Body of pancreas (tissue), 4 donors: ENCODE measurements at places on chromosomes 1 and 21. TPM values are rescaled to one million over a fixed set of nuclear protein-coding genes. Genes with fewer than 3 reads are reported as not detected.

GRCh38 chr1:97137862-97138514, 416.4 kb downstream of the PTBP2 start:
- DNase-seq = peak; percentile 54

GRHL3 gene
- total RNA-seq = not detected

FOXJ3 gene
- 50.4 TPM for total RNA-seq

DNA sequence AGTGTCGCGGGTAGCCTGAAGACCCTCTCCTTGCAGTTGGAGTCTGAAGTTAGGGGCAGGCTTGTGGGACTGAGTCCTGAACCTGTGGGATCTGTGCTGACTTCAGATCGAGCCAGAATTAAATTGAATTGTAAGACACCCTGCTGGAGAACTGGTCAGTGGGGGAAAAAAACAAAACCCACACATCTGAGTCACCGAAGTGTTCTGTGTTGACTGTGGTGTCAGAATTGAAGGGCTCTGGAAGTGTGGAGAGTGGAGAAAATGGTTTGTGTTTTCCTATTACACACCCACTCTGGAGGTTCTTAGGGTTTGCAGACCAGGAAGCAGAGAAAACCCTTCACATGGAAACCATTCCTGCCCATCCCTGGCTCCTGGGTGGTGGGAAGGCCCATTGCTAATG, 209.5 kb upstream of the GALNT2 start:
- no peak for DNase-seq

YTHDF2 gene
- 20.2 TPM for total RNA-seq

- no peak for DNase-seq
These were observed 51.3 kb upstream of the KDM4A start for GRCh38 chr1:43598622-43599021.

PFKFB2 gene
- 9.3 TPM for total RNA-seq

GRCh38 chr1:224779536-224779935, 149.9 kb upstream of the DNAH14 start:
- DNase-seq = no peak

S100A5 gene
- not detected for total RNA-seq

DNA sequence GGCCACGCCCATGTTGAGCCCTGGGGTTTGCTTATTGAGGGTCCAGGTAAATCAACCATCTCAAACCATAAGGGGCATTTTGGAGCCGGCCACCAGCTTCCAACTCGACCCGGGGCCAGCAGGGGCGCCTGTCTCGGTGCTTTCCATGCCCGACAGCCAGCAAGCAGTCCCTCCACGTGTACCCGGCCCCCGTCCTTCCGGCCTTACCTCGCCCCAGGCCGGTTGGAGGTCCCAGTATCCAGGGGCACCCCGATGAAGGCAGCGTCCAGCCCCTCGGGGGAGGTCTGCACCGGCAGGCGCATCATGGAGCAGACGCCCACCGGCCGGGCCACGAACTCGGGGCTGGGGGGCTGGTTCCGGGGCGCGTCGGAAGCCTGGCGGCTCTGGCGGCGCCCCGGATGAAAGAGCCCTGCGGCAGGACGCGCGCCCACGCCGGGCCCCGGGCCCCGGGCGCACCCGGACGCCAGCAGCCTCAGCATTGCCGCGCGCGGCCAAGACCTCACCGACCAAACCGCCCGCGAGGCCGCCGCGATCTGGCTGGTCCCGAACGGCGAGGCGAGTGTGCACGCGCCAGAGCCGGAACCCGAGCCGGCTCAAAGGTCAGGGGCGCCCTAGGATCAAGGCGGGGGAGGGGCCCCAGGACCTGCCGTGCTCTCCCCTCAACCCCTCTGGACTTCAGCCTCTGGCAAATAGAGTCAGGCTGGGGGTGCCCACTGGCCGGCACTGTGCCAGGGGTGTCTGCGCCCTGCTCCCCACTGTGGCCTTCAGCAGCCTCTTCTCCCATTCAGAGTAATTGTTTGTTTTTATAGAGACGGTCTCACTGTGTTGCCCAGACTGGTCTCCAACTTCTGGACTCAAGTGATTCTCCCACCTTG, at the start of gene AGMAT:
TSS of gene AGMAT (minus strand) at position 563 of the 875 bp plus-strand sequence. CDS start at position 479, 84 bp downstream.
- DNase-seq = peak; percentile 62

GRCh38 chr1:55275151-55275748, 60.1 kb upstream of the USP24 start:
- DNase-seq = no peak

- DNase-seq = no peak
These were observed 252.8 kb upstream of the ADGRL2 start for GRCh38 chr1:81547912-81548303.

DNA sequence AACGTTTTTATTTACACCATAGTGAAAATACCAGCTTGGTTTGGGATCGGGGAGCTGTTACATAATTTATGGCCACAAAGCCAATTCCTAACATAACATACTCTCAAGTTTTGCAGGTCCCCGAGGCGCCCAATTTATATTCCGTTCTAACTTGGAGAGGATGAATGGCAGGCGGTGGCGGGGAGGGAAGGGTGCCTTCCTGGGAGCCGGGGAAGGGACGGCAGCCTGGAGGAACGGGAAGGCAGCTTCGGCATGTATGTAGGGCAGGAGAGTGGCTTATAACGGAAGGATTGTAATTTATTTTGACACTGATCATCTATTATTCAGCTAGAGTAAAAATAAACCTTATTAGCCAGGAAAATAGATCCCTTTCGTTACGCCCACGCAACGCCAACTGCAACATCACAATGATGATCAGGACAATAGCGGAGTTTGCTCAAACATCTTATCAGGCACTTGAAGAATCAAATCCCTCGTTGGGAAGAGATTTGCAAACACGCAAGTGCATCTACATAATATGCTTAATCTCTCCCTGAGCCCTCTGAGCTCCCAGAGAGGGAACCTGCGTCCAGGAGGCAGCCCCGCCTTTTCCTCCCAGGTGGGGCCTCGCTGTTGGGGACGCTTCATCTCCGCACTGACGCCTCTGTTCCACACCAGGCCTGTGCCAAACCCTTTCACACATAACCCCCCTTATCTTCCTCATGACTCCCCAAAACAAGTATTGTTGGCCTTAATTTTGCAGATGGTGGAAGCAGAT, 93.7 kb upstream of the C1orf174 start:
- DNase-seq = no peak

DNA sequence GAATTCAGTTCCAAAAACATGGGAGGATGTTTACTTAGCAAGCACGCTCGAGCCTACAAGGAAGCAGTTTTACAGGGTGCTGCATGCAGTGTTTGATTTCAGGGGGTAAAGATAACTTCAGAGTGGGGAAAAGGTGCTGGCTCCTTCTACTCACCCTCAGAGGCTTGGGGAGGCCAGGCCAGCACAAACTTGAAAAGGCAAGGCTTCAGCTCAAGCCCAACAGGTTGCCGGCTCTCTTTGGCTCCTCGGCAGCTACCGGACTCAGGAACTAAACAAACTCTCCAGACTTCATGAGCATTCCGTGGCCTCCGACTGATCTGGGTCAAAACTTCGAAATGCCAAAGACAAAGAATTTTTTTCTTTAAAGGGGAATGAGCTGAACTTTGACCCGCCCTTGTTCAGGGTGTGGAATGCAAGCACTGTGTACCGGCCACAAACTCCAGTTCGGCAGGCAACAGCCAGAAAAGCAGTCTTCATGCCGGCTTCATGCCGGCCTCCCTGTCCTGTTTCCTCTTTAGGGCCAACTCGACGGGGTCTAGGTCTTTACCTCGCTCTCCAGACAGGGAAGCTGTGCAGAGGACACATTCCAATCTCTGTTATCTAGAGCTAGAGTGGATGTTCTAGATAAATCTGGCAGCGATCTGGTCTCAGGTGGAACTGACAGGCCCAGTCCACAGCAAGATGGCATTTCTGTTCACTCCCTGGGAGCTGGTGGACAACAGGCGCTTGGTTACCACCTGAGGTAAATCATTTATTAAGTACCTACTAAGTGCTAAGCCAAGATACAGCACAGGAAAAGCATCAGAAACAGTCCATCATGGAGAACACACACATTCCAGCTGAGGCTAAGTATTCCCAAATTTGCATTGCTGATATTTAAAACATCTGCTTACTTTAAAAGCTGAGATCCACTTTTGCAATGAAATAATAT, 75.0 kb downstream of the CD46 start:
- DNase-seq = peak; percentile 50

CRP gene
- 0.33 TPM for total RNA-seq

RPE65 gene
- not detected for total RNA-seq

GRCh38 chr1:58307431-58307830, 239.1 kb downstream of the OMA1 start:
- no peak for DNase-seq

DNA sequence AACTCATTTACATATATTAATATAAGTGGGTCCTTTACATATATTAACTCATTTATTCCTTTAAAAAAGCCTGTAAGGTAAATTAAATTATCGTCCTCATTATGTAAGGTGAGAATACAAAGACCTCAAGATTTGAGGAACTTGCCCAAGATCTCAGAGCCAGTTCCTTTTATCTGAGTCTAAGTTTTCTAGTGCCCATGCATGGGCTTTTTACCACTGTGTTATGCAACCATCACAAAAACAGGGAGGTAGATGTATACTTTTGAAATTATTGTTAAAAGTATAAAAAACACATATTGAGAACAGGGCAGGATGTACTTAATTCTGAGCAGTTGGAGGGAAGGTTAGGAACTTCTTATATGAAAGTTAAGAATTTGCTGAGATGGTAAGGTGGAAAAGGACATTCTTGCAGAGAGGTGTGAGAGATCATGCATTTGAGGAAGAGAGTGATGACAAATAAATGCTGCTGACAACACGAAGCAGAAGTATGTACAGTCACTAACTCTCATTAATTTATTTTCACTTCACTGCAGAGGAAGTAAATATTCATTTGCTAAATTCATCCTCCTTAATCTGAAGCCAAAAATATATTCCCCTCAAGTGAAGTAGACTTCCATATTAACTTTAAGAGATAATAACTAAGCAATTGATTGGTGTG, 28.9 kb upstream of the LYPLAL1 start:
- DNase-seq = no peak

DNA sequence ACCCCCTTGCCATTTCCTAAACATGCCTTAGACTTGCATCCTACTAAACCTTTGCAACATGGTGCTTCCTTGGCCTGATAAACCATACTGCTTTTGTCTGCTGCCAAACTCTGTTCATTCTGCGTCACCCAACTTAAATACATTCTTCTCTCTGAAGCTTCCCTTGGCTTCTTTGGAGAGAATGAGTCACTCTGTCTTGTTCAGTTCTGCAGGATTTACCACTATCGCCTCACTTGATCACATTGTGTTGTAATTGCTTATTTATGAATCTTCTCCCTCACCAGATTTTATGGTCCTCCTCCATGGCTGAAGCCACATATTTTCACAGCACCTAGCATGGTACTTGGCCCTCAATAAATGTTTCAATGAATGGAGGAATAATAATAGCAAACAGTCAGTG, 21.7 kb upstream of the TUT4 start:
- no peak for DNase-seq

GRCh38 chr1:110976089-110976488, 12.4 kb upstream of the LRIF1 start:
- no peak for DNase-seq

DNA sequence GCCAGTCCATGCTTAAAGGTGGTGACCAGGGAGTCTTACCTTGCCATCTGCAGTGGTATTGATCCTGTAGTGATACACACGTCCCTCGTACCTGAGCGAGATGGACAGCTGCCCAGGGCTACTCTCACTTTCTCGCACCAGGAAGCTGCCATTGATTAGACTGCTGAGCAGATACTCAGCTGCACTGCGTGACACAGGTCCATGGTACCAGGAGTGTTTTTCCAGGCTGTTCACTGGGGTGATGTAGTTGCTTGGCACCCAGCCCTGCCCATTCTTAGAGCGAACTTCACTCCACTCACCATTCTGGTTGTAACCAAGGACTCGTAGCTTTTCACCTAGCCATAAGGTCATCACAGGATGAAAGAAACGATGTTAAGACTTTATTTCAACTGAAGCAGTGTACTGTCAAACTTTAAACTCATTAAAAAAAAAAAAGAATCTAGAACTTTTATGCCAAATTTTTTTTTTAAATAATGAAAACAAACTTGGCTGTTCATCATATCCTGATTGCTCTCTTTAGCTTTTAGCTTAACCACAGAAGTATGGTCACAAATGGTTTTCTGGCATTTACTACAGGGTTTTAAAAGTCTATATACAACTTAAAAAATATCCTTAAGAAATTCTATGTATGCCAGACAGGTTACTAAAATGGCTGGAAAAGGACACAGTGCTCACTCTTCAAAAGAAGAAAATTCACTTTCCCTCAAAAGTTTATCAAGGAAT, 44.6 kb downstream of the TOR3A start:
- DNase-seq = peak; percentile 41

- peak; percentile 74 for DNase-seq
These were observed 20.6 kb downstream of the ETNK2 start for GRCh38 chr1:204130981-204131892.

DNA sequence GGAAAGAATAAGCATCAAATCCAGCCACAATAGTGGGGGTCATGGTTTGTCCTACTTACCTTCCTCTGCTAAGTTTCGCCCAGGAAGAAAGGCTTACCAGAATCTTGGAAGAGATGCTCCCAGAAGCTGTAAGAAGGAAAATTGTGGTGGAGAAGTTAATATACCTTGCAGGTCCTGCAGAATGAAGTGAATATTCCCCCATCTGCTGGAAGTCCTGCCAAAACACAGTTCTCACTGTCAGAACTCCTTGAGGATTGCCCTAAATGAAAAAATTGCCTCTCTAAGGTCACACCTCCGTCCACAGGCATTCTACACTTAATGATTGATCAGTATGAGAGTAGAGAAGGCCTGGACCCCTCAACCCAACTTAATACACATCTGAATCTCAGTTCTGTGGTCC, 78.4 kb upstream of the RGS21 start:
- no peak for DNase-seq

DNA sequence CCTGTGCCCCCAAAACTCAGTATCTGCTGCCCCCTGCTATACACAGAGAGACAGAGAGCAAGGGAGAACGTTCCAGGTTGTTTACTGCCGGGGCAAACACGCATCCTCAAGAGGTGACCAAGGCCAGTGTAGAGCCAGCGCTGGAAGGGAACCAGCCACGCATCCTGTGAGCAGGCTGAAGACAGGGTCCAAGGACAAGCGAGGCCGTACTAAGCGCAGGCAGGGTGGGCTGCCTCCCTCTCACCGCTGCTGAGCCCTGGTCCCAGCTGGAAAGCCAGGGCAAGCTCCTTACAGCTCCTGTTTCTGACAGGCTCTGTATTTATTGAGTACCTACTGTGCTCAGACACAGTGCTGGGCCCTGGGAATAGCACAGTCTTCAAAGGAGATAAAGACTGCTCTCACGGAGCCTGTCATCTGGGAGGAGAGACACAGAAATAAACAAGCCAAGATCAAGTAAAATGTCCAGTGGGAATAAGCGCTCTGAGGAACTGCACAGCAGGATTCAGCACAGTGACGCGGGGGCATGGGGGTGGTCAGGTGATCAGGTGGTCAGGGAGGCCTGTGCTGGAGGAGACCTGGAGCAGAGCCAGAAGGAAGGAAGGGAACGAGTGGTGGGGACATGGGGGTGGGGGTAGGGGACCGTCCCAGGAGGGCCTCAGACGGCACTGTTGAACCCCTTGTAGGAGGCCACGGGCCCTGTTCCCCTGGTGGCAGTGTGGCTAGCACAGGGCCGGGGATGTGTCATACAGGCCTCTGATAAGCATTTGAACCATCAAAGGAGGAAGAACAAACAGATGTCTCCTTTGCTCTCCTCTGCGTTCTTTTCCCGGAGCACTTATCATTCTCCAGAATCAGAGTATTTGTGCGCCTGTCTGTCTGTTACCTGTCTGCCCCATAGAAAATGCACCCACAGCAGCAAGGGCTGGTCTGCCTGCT, 37.8 kb upstream of the EFHD2 start:
- no peak for DNase-seq

GRCh38 chr21:28923439-28923975, 69.2 kb downstream of the LTN1 start:
- no peak for DNase-seq

- DNase-seq = no peak
These were observed 5.2 kb downstream of the FNDC10 start for GRCh38 chr1:1594602-1595260.

GRCh38 chr1:181416268-181416860, 67.0 kb upstream of the CACNA1E start:
- no peak for DNase-seq
